ENCODE measurements at places on chromosomes 4 and X. TPM values are rescaled to one million over a fixed set of nuclear protein-coding genes. Genes with fewer than 3 reads are reported as not detected.

CDX4 gene
- total RNA-seq, result not detected

RHOXF2 gene
- total RNA-seq, result not detected

WDR45 gene
- total RNA-seq, result 61.8 TPM

UGT2B17 gene
- total RNA-seq, result not detected

HSFX1 gene
- 0.43 TPM for total RNA-seq

TRPC5OS gene
- not detected for total RNA-seq

SSX4B gene
- total RNA-seq, result not detected

ASMT gene
- not detected for total RNA-seq

LGI2 gene
- total RNA-seq, result not detected

PCDH19 gene
- total RNA-seq, result 0.11 TPM

SHROOM2 gene
- total RNA-seq, result 28.8 TPM

TRAM1L1 gene
- 6.3 TPM for total RNA-seq

SHROOM3 gene
- 11.4 TPM for total RNA-seq

All from placental epithelial cell (primary cell).